ENCODE measurements at places on chromosomes 16 and 17.
A peak's percentile ranks its signal among the peaks of the same experiment; 100 is the strongest.

- DNase-seq: no peak
Observed at GRCh38 chr16:57069635-57070370, 22.6 kb upstream of the CPNE2 start.

- no peak for DNase-seq
Observed at GRCh38 chr16:23491490-23492391, 18.6 kb downstream of the GGA2 start.

GRCh38 chr17:7883781-7884386 lies 4.7 kb upstream of the CHD3 start:
- no peak for DNase-seq

DNA sequence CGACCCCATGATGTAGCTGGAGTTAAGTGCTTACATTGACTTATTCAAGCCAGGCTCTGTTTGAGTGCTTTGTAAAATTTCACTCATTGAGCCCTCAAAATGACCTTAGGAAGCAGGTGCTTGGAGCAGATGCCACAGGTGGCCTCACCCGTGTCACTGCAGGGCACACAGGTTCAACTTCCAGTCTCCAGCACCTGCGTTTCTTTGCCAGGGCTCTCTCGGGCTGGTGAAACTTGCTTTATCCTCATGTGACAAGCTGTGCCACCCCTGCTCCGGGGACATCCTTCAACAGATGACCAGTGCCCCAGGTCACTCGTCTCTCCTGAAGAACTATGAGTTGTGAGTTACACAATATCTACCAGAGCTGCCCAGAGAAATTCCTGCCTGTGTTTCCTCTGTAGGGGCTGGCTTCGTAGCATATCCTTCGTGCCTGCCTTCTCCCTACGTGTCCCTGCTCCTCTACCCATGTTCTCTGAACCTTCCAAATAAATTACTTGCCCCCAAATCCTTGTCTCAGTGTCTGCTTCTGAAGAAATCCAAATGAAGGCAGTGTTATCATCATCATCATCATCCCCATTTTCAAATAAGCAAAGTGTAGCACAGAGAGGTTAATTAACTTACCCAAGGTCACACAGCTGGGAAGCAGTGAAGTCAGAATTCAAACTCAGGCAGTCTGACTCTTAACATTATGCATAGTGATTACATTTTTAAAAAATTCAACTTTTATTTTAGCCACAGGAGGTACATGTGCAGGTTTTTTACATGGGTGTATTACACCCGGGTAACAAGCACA lies 352.5 kb downstream of the NPIPA8 start:
- DNase-seq: no peak

DNA sequence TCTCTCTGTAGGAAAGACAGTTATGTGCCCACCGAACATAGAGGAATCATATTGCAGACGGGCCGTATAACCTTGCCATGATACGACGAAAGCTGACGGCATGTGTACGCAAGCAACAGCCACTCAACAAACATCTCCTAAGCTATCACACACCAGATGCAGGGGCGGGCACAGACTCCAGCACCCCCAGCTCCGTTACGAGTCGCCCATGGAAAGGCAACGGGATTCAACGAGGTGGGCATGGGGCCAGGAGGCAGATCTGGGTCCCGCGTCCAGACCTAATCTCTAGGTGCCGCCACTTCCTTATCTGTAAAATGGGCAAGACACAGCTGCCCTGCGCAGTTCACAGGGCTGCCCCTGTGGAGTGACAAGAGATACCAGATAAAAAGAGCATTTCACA lies 35.6 kb downstream of the ABR start:
- no peak for DNase-seq

DNA sequence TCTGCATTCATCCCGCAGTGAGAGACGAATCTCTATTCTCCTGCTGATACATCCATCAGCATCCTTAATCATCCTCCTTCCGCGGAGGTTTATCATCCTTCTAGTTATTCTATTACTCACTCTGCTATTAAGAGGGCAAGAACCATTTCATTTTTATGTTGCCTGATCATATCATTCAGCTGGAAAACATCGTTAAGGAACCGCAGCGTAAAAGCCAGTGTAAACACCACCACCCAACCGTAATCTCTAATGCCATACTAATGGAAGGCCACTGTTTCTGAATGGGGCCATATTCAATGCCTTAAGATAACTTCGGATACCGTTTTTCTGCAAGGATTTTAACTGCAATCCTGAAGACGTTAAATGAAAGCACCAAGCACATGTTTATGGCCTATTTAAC lies 36.7 kb upstream of the ERCC4 start:
- DNase-seq: no peak

- DNase-seq: no peak
Observed at GRCh38 chr17:74089869-74090464, 113.5 kb upstream of the RPL38 start.

DNA sequence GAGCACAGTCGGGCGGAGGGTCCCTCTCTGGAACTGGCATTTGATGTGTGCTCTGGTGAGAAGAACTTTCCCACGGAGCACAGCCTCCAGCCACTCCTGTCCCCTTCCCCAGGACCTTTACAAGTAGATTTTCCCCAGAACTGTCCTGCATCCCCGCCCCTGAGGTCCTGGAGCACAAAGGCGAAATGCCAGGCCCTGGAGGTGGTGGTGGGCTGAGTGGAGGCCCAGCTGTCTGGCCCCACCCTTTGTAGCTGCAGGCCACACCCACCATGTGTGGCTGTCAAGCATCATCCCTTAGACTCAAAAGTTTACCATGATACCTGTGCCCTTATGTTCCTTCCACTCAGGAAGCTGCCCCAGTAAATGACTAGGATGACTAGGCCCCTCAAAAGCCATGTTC lies 37.7 kb downstream of the PLD6 start:
- no peak for DNase-seq

GRCh38 chr17:54749157-54749556 lies 151.5 kb upstream of the TOM1L1 start:
- DNase-seq: no peak

- DNase-seq: no peak
Observed at GRCh38 chr16:66116163-66117002, 250.1 kb upstream of the CDH5 start.

GRCh38 chr17:79741401-79741750 lies 10.6 kb downstream of the ENPP7 start:
- no peak for DNase-seq

DNA sequence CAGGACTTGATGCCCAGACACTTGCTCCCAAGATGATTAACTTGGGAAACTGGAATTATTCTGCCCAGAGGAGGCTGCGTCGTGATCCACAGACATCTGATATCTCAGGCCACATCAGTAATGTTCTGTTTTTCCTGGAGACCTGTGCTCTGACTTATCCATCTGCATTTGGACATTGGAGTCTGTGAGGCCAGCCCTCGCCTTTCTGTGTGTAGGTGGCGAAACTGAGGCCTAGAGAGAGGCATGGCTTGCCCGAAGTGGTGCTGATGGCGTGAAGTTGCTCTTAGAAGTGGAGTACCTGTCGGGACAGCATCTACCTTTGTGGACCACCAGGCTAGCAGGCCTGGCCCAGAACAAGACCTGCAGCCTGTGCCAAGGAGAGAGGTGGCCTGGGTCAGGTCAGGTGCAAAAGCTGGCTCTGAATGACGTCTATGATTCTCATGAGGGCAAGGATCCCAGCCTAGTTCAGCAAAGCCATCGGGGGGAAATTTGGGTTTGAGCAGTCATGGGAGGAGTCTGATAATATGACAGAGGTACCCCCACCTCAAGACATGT lies 186.8 kb upstream of the ZNF469 start:
- DNase-seq: no peak

DNA sequence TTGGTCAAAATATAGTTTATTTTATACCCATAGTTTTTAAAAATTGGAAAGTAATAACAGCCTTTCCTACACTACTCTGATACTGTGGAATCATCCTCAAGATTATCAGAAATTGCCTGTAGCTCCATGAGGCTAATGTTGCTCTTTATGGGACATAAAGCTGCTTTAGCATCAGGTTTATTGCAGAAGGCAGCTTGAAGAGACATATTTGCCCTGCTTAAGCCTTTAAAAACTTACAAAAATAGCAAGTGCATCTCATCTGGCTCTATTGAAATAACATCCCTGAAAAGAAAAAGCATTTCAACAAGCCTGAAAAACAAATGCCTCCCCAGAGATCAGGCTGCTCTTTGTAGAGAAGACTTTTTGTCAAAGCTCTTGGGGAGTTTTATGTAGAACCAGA lies 142.9 kb upstream of the MON1B start:
- no peak for DNase-seq

GRCh38 chr17:77311371-77311981 lies 170.7 kb downstream of the SEC14L1 start:
- no peak for DNase-seq

DNA sequence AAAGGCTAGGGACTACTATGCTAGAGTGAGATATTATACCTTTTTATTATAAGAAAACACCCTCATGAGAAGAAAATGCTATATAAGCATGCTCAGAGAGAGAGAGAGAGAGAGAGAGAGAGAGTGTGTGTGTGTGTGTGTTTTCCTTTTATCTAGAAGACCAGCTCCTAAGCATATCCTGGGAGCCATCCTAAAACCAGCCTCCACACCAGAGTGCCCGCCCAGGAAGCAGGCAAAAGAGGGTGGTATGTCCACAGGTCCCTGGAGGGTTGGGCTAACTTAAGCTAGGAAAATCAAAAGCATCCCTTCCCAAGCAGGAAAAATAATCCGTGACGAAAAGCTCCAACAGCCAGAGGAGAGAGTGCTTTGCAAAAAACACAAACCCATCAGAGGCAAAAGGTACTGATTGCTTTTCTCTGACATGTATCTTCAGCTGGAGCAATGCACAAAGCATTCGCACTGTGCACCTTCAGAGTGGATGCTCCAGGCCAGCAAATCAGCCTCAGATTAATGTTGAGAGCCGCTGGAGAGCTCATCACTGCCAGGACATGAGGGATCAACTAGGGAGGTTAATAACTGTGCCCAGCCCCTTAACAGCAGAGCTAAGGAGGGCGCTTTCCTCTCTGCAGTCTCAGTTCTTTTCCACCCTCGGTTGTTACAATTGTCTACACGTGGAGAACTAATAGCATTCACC lies 125.1 kb downstream of the SLC39A11 start:
- DNase-seq: no peak

GRCh38 chr17:51914577-51914976 lies 243.9 kb downstream of the CA10 start:
- no peak for DNase-seq

- no peak for DNase-seq
Observed at GRCh38 chr16:78494105-78494504, 394.7 kb downstream of the WWOX start.

DNA sequence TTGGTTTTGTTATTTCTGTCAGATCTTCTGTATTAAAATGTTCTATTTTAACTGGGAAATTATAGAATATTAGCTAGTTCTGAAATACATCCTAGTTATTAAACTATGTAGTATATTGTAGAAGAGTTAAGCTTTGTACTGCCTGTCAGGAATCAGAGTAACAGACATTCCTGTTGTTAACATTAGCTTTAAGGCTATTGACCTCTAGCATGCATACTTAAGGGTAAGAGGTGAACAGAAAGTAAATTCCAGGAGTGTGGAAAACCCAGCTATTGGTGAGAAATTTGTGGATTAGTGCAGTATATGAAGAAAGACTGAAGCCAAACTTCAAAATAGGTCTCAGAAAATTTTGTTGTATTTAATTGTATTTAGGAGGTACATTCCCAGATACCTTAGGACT lies 111.3 kb downstream of the CHD9 start:
- no peak for DNase-seq

- DNase-seq: no peak
Observed at GRCh38 chr17:39122991-39123390, 28.4 kb downstream of the PLXDC1 start.

- no peak for DNase-seq
Observed at GRCh38 chr17:50641357-50641756, 6.7 kb downstream of the ABCC3 start.

GRCh38 chr17:47720754-47721533 lies 12.1 kb upstream of the TBX21 start:
- DNase-seq: no peak

DNA sequence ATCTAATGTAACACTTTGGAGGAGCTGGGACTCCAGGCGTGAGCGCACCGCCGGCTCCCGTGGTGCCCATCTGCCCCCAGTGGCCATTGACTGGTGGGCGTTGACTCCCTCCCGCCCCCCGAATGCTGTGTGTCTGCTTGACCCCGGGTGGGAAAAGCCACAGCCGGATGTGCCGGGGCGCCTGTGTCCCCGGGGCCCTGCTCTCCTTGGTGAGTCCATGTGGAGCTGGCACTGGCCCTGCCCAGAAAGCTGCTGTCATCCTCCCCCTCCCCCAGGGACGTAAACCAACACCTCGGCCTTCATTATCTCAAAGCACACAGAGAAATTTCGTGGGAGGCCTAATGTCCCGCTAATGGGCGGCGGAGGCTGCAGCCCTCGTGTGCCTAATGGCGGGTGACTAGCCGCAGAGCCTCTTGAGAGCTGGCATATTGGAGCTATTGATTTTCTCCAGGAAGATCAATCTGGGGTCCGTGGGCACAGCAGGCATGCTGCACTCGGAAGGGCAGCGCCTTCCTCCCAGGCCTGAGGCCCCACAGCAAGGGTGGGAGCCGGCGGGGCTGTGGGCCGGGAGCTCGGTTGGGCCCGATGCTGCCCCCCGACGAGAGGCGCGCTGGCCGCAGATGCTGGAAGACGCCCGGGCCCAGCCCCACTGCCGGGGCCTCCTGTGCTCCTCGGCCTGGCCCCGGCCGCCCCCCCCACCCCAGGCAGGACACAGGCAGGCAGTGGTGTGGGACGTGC lies 4.0 kb upstream of the PERCC1 start:
- no peak for DNase-seq

DNA sequence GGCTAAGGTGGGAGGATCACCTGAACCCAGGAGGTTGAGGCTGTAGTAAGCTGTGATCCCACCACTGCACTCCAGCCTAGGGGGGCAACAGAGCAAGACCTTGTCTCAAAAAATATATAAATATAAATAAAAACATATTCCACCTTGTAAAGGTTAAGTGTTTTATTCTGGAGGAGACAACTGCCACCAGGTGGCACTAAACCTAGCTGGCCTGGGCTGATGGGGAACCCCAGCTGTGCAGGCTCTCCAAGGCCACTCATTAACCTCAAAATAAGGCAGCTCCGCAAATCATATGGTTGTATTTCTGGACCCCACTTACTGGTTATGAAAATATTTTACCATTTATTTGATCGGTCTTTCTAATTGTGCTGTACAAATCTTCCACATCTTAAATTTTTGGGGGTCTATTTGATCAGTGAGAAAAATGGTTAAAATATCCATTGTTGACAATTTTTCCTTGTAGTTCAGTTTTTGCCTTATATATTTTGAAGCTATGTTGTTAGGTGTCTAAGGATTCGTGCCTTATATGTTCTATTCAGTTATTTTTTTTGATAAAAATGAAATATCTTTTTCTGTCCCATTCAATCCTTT lies 8.5 kb upstream of the ICAM2 start:
- DNase-seq: peak; percentile 25
